ENCODE measurements at places on chromosomes 7 and 10.

DNA sequence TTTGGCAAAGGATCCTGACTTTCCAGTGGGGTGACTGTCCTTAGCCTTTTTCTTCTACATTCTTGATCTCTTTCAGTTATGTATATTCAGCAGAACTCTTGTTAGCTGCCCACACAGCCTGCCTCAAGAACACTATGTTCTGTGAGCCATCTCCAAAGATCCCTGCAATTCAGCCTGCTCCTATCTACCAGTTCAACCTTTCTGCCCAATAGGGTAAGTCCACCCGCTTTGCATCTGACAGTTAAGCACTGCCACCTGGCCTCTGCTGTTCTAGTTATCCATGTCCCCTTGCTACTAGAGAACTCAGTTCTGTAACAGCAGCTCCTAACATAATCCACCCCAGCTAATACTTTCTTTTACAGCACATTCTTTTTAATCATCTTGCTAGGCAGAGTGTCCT is 13.5 kb downstream of the OR9A2 start:
- peak; percentile 58 for DNase-seq

GRCh38 chr7:152078786-152079185 is 53.3 kb downstream of the GALNT11 start:
- no peak for DNase-seq

GRCh38 chr10:63878428-63878827 is 357.2 kb downstream of the REEP3 start:
- DNase-seq = no peak

DNA sequence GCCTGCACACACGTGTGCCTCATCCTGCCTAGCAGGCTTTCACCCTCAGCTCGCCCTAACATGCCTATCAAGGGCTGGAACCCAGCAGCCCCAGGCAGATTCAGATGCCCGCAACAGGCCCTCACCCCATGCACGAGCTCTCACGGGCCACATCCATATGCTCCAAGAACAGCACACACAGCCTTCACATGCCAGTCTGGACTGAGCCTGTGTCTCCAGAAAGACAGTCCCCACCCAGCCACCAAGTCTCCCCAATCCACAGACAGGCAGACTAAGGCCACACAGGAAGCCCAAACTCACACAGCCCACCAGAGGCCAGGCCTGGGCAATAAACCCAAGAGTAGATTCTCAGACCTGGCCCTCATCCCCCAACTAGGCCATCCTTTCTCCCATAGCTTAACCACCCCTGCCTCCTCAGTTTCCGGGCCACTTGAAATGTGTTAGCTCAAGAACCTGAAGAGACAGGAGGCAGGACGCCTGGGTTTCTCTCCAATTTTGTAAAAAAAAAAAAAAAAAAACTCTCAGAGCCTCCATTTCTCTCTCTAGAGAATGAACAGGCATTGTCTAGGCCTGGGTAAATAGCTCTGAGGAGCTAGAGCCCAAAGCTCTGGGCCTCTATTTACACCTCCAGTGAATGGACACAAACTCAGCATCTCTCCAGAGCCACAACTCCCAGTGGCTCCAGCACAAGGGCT is 6.8 kb downstream of the LDB1 start:
- no peak for DNase-seq

- DNase-seq = no peak
These were observed 95.3 kb downstream of the SEM1 start for GRCh38 chr7:96614154-96614867.

GRCh38 chr7:17279061-17279460 is 19.4 kb upstream of the AHR start:
- no peak for DNase-seq

- peak; percentile 65 for DNase-seq
These were observed 20.8 kb downstream of the RALA start for GRCh38 chr7:39644170-39644569.

DNA sequence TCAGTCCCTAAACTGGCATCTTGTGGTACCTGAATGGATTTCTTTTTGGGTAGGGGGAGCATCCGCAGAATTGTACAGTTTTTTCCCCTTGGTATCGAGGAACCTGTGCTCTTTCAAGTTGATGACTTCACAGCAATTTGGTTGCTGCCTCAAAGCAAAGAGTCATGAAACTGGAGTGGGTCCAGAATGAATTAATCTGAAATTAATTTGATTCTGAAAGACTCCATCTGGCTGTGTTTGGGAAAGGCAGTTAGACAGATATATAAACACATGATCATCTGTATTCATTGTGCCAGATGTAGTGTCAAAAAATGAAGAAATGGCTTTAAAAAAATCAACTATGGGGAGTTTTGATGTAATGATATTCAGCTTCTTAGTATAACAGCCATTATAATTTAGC is 136.1 kb downstream of the CELF2 start:
- DNase-seq = no peak

DNA sequence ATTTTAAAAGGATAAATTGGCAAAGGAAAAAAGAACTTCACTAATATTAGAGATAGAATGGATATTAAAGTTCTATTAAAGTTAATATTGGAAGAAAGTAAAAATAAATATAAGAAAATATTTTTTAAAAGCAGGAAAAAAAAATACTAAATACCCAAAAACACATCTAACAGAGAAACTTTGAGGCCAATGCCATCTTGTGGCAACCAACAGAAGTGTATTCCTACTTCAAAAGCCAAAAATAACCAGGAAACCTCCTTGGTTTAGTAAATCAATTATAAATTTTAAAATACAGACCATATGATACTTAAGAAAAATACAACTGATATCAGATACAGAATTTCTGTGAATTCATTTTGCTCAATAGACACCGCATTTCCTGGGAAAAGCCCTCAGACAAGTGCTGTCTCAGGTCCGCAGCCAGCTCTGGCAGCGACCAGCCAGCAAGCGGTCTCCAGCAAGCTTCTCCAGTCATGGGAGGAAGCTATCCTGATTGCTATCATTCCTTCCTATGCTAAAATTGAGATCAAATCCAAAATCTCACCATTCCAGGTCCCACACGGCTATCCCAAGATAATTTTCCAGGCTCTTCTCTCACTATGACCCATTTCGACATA is 65.3 kb downstream of the LMBR1 start:
- DNase-seq = peak; percentile 62

GRCh38 chr7:92644406-92645113 is 54.4 kb upstream of the FAM133B start:
- DNase-seq = peak; percentile 63

DNA sequence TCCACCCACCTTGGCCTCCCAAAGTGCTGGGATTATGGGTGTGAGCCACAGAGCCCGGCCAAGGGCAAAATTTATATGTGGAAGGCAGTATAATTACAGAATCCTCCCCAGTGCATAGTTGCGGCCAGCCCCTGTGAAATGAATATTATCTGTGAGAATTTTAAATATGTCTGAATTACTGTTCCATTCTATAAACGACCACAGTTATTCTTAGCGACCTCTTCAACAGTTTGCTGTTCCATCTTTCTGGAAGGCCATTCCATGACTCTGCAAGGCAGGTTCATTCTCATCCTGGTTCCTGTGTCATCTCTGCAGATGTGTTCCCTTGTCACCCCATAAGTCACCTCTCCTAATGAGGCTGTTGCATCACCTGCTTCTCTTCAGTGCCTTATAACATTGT is 90.7 kb downstream of the CCDC3 start:
- DNase-seq = no peak

GRCh38 chr10:74096777-74097176 is 53.9 kb downstream of the AP3M1 start:
- no peak for DNase-seq

- no peak for DNase-seq
These were observed 8.5 kb downstream of the IL15RA start for GRCh38 chr10:5968681-5969453.

DNA sequence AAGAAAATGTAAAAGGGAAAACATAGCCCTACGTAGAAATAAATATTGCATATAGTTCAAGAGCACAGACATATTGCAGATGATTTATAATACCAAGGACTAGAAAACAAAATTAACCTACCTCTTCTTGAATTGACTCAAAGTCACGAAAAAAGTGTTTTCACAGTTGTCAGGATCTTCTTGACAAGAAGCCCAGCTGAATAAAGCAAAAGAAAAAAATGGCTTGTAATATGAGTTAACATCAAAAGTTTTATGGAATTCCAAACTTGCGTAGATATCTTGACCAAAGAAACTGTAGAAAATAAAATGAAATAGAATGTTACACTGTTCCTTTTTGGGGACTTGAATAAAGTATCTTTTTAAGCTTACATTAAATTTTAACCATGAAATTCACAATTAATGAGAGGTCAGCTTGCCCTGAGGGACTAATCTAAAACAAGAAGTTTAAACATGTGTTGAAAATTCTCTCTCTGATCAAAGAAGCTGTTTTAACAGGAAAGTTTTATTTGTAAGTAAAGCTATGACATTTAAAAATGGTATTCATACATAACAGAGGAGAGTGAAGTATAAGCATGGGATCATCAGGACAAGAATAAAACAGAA is 133.1 kb upstream of the SEMA3C start:
- DNase-seq = no peak

- peak; percentile 1 for DNase-seq
These were observed 561.5 kb downstream of the DNAJB9 start for GRCh38 chr7:109131141-109131540.

DNA sequence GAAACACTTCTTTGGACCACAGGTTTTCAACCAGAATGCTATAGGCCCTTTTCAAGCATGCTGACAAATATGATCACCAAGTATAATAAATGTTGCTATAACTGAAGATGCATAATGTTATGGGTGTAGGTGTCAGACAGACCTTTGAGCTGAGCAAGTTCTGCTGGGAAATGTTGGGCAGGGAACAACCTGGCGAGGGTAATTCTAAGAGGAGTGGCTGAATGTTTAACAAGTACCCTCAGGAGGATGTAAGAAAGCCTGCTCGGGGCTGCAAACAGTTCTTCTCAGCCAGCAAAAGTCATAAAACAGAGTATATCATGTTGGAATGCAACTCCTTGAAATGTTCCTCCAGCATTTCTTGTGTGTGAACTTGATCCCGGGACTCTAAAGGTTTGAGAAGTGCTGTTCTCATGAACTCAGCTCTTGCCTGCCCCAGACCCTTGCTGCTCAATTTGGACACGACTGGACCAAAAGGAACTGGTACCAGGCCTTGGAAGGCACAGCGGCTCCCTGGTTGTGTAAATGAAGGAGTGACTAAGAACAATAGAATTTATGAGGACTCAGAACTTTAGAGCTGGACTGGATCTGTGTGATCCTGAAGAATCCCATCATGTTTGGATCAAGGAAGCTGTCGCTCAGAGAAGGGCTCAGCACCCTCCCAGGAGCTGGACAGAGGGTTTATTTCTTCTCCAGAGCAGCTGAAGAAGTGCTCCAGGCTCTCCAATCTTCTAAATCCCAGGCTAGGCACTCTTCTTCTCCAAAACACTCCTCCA is 143.2 kb upstream of the ANK3 start:
- no peak for DNase-seq

DNA sequence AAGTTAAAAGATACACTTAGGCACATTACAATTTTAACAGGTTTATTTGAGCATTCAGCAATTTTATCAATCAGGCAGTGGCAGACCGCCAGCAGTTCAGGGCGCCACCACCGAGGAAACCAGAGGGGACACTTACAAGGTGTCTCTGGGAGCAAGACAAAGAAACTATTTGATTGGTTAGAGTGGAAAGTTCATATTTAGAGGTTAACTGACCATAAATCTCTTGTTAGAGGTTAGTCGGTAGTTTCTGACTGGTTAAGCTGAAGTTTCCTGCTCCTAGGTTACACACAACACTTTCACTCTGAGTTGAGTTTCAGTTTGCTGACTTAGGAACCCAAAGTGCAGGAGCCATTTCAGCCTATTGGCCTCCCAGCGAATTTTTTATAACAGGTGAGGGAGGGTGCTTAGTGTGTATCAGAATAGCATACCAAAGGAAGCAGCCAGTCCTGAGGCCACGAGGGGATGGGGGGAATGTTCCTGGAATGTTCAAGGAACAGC is 10.8 kb upstream of the PVRIG start:
- no peak for DNase-seq

DNA sequence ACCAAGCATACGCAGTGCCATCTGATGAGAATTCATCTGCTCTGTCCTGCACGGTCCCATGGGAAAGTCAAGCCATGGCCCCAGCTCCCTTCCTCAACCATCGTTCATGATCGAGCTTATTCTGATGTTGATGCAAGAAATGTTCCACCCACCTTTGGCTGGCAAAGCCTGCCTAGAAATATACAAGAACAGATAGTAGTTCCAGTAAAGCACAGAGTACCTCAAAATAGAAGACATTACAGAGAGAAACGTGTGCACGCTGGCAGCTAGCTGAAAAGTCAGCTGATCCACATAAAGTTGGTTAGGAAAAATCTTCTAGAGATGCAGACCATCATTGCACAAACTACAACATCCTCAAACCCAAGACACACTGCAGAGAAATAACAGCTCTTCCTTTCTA is 127.0 kb downstream of the PTPRN2 start:
- no peak for DNase-seq

DNA sequence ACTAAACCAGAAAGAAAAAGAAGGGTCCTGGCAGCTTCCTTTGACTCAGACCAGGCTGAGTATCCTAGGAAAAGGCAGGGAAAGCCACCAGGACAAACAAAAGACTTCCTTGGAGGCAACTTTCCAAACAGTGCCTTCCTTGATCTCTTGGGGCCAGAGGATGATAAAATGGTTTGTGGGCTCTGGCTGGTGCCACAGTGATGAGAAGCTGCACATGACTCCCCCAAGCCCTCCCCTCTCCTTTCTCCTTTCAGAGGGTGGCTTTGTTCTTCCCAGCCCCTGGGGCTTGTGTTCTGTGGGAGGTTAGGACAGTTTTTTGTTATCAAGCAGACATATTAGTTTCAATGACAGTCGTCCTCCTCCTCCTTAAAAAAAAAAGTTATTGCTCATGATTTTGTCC is 183.2 kb downstream of the SEM1 start:
- no peak for DNase-seq

DNA sequence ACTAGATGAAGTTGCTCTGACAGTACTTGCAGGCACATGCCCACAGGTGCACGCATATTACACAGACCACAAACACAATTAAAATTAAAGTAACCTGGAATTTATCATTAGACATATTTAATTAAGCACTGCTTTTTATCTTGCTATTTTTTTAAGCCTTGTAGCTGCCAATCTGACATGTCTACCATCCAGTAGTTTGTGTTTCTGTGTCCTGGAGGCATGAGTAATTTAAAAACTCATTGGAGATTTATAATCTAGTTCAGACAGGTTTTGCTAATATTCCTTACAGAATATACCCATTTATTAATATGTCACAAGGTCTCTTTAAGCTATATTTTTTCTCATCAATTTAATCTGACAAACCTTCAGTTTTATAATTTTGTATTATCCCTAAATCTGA is 445.0 kb upstream of the KLF6 start:
- no peak for DNase-seq

DNA sequence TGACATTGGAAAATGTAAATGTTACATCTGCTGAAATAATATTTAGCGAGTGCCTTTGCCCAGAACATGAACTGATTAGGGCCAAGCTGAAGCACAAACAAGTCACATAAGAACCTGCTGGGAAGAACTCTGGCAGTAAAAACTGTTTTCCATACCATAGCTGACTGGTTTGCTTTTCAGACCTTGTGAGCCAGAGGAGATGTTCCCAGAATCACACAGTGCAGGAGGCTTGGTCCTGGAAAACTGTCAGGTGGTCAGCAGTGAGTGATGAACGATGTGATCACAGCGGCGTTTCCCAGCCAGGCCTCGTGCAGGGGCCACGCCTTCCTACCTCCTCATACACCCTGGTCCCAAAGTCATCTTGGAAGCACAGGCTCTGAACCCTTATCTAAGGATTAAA is 164.2 kb upstream of the EEPD1 start:
- no peak for DNase-seq

- DNase-seq = no peak
These were observed 32.1 kb upstream of the NANOS1 start for GRCh38 chr10:118997379-118997778.

Measured in fibroblast of pulmonary artery (primary cell).